ENCODE measurements at places on chromosomes 7 and 10.

- DNase-seq: no peak
Measured at GRCh38 chr10:102188298-102188940, 36.2 kb downstream of the NOLC1 start.

DNA sequence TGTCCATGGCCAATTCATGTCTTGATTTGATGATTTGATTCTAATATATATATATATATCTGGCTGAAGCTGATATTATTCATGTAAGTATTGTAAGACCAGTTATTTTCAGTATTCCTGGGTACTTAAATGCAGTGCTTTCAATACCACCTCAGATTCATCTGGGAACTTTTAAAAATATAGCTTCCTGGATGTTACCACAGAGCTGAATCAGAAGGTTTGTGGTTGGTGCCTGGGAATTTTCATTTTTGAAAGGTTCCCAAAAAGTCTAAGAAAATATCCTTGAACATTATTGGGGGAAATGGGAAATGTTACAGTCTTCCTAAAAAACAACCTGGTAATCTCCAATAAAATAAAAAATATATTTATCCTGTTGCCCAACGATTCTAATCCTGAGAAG lies 10.7 kb upstream of the PPP3CB start:
- no peak for DNase-seq

DNA sequence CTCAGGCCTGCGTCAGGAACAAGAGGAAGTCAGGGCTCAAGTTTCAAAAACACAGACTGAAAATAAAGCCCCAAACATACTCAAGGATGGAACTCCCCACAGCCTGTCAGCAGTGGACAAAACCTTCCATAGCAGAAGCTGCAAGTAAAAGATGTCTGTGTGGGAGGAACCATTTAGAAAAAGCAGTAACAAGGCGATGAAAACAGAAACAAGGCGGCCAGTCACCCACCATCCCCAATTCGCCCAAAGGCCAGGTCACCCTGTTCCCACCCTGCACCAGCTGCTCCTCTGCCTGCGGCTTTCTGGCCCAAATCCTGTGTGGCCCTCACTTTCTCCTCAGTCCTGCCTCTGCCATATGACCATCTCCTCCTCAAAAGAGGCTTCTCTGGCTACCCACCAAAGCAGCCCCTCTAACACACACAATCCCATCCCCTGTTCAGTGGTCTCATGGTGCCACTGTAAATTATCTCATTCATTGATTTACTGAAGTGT lies 27.8 kb downstream of the KCNMA1 start:
- no peak for DNase-seq

GRCh38 chr7:111528331-111528730 lies 34.0 kb downstream of the IMMP2L start:
- DNase-seq: no peak

- no peak for DNase-seq
Measured at GRCh38 chr7:40492946-40493345, 358.1 kb downstream of the SUGCT start.

DNA sequence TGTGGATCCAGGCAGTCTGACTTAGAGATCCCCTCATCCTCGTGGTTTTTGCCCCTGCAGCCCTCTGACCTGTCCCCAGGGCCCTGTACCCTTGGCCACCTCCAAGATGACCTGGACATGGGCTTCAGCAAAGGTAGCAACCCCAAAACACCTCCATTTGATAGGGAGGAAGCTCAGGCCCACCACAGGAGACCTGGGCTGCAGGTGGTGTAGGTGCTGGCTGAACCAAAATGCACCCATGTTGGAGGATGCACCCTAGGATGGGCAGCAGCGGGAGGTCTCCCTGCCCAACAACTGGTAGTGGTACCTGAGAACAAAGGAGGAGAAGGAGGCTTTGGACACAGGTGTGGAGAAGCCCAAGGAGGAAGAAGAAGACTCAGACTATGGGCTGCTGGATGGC lies 188.7 kb downstream of the ZNF716 start:
- DNase-seq: peak; percentile 14

DNA sequence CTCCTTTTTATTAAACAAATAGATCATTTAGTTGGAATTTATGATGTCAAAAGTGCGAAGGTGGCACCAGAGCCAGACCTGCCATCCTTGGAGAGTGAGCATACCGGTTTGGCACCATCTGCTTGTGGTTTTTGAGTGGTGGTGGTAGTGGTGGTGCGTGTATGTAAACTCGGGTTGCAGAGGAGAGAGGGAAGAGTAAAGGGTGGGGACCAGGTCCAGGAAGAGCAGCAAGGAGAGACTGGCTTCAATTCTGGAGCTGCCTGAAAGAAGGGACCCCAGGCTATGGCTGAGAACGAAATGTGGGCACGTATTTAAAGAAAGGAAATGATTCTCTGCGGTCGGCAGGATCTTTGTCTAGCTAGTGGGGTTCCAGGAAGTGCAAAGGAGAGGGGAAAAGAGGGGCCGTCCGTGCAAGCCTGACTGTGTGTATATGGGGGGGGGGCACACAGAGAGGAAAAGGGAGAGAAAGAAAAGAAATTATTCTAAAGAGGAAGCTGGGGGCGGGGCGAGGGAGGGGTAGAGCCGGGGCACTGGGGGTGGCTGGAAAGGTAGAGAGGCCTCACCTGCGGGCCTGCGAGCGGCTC lies 448 bp upstream of the GOLGA7B start:
- DNase-seq: no peak

Data from lower leg skin (tissue), 4 donors.